ENCODE measurements at places on chromosomes 13 and 19.
A peak's percentile ranks its signal among the peaks of the same experiment; 100 is the strongest.

DNA sequence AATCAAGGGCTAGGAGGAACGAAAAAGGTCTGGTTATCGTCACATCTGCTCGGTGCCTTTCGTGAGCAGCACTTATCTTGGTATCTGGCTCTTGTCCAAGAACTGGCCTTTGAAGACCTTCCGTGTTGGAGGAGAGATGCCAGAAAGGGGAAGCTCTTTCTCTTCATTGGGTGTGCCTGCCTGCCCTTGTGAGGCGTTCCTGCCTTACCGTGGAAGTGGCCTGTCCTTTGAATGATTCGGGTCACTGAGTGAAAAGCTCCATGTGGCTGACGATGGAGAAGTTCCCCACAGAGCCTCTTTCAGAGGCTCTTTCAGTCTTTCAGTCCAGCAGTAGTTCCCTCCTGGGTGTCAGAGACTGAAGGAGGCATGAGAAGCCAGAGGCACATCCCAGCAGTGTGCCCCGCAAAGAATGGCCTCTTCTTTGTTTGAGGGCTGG, 121.5 kb upstream of the SLC10A2 start:
- no peak for DNase-seq

DNA sequence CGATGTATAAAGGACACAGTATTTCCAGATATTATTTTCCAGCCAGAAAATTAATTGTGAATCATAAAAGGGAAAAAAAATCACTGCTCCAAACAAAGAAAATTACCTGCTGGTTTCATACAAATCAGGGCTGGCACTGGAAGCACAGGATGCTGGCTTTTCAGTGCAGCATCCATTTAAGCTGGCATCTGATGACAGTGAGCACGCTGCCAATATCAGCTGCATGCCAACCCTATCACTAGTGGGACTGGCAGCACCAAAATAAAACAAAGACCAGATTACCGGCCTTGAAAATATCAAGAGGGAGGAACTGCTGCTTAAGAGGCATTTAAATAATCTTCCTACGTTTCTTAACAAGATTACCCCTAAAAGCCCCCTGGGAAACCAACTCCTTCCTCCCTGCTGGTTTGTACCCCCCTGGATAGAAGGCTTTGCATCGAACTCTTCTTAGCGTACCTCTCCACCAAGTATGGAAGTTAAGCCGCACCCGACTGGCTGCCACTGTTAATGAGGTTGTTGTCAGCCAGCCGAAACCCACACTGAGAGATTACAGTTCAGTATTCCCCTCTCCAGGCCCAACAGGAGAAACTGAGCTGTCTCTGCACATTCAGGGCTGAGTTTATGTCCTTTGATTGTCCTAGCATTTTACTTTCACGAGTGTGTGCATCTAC, 257.8 kb downstream of the EFNB2 start:
- DNase-seq: no peak

DNA sequence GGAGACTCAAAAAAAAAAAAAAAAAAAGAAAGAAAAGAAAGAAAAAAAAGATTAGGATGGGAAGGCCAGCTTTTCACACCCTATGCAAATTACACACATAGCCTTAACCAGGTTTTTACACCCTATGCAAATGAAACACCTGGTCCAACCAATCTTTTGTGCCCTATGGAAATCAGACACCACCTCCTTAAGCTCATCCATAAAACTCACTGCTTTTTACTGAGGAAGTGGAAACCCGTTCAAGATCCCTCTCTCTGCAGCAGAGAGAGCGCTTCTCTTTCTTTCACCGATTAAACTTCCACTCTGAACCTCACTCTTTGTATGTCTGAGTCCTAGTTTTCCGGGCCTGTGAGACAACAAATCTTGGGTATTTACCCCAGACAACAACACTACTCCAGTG, 25.3 kb upstream of the HOMER3 start:
- DNase-seq: no peak

GRCh38 chr19:46984077-46985010, 35.3 kb upstream of the NPAS1 start:
- peak; percentile 63 for DNase-seq

GRCh38 chr19:29860492-29860891, 48.7 kb downstream of the CCNE1 start:
- no peak for DNase-seq

DNA sequence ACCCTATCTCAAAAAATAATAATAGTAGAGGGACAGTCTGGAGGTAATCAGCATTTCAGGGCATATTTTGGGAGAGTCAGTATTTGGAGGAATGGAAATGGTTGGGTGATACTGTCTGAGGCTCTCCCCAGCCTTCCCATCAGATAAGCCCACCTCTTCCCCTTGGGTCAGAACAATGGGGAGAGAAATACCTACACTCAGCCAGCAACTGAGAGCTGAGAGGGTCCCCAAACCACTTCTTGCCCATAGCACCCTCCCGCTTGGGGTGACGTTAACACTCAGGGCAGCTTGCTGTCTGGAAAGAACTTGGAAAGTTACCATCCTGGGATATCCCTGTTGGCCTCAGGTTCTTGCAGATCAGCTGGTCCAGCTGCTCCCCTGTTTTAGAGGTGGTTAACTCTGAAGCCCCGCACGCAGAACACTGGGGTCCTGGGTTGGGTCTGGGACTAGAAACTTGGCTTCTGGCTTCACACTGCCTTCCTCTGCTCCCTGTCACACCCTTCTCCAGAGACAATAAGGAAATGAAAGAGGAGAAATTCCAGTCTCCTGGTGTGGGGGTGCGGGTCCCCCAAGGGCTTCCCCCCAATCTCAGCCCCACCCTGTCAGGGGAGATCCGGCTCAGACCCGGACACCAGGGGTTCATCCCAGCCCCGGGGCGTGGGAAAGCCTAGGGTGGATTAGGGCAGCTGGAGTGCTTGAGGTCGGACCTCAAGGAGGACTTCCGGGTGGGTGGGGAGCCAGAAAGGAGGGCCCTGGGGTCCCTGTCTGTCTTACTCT, 2.5 kb downstream of the FOXA3 start:
- DNase-seq: no peak

Data from RCC 7860 (cell line).